Effector memory CD8-positive, alpha-beta T cell (primary cell): ENCODE measurements at places on chromosomes 2 and 18.
A peak's percentile ranks its signal among the peaks of the same experiment; 100 is the strongest.

DNA sequence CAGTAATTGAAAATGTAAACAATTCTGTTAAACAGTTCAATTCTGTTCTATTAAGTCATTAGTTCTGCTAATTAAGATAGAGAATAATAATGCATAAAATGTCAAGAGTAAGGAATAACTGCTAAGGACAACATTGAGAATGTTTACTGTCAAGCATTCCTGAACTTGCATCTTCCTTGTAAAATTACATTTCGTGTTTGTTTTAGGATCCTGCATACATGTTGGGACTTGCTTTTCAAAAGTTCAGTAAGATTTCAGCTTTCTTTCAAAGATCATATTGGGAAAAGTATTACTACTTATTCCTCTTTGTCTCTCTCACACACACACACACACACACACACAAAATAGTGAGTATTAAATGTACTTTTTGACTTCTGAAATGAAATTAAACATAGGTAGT, 20.5 kb downstream of the DYNC1I2 start:
- DNase-seq, result no peak

DNA sequence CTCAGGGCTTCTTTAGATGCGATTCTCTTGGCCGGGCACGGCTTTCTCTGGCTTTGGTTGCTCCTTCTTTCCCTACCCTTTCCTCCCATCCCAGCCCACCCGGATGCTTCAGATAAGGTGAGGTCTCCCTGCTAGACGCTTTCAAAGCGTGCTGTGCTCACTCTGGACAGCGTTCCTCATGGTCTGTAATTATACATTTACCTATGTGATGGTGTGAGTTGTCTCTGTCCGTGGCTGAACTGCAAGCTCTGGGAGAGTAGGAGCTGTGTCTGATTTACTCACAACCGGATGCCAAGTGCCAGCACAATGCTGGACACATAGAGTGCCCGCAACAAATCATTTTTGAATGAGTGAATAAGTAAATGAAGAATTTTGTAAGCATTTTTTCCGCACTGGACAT, 26.8 kb upstream of the PNPT1 start:
- no peak for DNase-seq

DNA sequence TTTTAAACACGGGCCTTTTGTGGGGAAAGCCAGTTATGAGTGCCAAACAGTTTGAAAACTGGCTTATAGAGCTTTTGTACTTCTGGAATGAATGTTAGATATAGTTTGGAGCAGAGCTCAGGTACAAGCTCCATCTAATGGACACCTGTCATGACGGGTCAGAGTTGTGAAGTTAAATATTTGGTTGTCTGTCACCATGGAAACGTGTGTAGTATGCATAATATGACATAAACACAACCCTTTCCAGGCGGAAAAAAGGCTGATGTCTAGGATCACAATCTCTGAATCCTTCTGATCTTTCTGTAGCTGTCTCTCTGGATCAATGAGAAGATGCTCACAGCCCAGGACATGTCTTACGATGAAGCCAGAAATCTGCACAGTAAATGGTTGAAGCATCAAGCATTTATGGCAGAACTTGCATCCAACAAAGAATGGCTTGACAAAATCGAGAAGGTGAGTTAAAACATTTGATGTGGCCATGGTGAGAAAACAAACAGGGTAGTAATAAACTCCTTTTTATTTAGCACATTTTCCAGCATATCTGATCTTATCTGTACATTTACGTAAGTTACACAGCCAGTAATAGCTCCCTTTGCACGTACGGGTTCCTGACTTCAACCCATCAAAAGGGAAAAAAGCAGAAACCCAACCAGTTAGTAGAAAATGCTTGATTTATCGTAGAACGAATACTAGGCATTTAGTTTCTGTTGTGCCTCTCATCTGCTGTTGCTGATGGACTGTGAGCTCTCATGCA, 80.6 kb upstream of the EML6 start:
- DNase-seq, result no peak

GRCh38 chr18:12639990-12640880, 17.7 kb downstream of the SPIRE1 start:
- no peak for DNase-seq

- peak; percentile 14 for DNase-seq
These were observed 1.1 kb downstream of the HK2 start for GRCh38 chr2:74834792-74835755.

DNA sequence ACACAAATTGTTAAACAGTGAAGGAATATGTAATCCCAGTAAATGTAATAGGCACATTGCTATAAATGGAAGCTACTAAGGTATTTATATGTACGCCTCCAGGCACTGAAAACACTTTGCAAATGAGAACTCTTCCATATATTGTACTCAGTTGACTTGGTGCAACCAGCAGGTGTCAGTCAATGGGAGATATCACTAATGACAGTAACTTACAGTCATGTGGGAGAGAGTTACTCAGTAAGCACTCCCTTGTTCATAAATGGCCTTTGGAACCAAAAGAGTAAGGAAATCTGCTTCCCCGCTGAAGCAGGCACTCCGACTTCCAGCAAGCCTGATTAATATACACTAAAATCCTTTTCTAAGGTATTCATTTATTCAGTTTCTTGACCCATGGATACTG, 5.9 kb downstream of the MDH1 start:
- no peak for DNase-seq

DNA sequence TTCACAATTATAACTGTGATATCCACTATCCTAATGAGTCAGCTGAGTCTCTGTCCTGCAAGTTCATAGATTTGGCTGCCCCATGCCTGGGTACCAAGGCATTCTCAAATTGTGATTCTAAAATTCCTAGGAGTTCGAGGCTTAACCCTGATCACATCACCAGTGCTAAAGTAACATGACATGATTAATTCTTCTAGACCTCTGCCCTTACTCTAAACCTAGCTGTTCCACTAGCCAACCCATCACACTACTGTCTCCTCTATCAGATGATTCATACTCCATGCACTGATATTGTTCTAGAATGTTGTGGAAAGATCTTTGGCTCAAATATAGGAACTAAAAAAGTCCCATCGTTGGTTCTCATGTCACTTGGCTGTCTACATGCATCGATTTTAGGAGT, 487.6 kb downstream of the PIK3C3 start:
- no peak for DNase-seq

DNA sequence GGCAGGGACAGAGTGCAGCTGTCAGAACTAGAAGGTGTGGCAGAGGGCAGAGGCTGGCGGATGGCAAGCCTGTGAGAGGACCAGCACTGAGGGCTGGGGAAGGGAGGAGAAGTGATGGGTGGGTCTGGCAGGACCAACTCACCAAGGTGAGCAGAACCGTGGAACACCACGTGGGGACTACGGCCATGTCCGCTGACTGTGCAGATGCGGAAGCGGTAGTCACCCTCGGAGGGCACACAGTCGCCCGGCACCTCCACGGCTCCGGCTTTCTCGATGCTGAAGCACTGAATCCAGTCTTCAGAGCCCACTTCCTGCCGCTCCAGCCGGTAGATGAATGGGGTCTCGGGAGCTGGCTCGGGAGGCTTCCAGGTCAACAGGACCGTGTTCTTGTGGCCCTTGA, 4.2 kb downstream of the OBSL1 start:
- no peak for DNase-seq

GRCh38 chr2:191010887-191011885, 2.8 kb downstream of the STAT1 start:
- DNase-seq, result no peak

DNA sequence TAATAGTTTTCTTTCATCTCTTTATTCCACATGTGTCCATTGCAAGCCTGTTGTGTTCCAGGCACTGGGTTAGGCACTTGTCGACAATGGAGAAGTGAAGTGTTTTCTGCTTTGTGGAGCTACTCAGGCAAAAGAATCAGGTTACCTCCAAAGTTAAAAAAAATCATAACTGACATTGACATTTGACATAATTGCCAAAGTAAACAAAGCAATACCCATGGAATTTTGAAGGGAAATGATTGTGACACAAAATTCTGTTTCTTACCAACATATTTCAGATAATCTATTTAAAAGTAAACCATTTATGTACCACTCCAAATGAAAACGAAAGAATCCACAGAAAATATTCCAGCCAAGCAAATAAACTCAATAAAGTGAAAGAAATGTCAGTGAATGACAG, 6.4 kb upstream of the TGFA start:
- DNase-seq, result no peak

DNA sequence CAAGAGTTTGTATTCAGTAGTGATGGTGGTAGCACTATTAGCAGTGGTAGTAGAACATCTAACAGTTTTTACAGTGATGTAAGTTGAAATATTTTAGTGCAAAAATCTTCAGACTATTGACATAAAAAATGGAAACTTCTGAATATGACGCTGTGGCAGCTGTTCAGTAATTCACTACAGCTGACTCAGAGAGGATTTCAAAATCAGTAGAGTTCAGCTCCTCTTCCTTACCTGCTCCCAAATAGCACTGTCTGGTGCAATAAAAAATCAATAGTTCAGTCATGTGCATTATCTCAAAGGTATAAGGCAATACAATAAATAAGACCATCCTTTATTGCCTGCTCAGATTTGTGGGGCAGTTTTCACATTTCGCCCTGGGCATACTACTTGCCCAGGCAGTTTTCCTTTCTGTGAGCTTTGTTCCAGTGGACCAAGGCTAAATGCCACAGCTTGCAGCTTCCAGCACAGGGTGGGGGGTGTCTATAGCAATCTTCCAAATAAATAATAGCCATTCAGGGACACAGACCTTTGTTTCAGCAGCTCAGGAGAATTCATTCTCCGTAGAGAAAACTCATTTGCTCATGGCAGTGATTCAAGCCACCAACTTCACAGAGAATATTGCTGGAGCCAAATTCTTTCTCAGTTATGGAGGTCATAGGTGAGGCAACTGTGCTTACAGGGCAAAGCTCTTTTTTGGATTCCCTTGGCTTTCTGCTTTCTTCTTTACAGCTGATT, 33.9 kb upstream of the GORASP2 start:
- no peak for DNase-seq

- no peak for DNase-seq
These were observed 5.8 kb upstream of the DUSP2 start for GRCh38 chr2:96150791-96151594.

DNA sequence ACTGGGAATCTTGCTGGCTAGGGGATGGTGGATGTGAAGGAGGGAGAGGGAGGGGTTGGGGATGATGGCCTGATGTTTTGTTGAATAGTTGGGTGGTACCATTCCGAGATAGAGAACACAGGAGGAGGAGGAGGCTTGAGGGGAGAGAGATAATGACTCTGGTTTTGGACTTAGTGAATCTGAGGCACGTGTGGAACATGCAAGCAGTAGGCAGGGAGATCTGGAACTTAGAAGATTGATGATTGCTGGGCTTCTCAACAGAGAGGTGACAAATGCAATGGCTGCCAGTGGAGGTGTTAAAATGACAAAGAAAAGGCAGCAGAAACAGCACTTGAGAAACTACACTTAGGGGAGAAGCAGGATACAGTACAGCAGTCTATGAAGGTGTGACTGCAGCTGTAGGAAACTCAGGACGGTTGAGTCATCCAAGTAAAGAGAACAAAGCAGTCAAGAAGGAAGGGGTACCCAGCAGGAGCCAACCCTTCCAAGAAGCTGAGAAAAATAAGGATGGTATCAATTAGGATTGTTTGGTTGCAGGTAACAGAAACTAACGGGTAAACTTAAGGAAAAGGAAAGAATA, 221.4 kb upstream of the FBXO11 start:
- no peak for DNase-seq

DNA sequence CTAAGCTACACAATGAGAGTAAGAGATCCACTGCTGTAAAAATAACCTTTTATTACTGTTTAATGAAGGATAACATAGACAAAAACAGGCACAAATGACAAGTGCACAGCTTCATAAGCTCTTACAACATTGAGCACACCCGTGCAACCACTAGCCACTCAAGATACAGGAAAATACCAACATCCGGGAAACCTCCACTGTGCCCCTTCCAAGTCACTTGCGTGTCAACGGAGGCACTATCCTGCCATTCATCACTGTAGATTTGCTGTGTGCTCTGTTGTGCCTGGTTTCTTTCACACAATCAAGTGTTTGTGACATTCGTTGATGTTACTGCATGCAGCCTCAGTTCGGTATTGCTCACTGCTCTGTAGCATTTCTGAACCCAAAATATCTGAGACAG, 292.9 kb upstream of the MYT1L start:
- no peak for DNase-seq

DNA sequence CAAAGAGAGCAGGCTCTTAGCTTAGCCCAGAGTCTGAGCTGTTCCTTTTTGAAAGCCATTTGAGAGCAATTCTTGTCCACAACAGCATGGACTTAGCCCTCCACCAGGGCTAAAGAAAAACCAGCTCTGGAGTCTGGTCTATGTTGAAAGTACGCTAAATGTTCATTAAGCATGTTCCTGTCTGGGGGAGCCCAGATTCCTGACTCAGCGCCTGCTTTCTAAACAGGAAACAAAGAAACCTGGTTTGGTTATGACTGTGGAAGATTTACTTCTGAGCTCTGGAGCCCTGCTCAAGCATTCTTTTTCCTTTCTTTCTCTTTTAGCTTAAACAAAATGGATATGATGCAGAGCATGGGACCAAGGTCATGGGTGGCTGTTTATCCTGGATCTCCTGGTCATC, 279.8 kb downstream of the RBM43 start:
- no peak for DNase-seq

GRCh38 chr2:230942920-230943896, 18.2 kb upstream of the GPR55 start:
- peak; percentile 35 for DNase-seq

- no peak for DNase-seq
These were observed 77.7 kb upstream of the CYP1B1 start for GRCh38 chr2:38153476-38154135.

DNA sequence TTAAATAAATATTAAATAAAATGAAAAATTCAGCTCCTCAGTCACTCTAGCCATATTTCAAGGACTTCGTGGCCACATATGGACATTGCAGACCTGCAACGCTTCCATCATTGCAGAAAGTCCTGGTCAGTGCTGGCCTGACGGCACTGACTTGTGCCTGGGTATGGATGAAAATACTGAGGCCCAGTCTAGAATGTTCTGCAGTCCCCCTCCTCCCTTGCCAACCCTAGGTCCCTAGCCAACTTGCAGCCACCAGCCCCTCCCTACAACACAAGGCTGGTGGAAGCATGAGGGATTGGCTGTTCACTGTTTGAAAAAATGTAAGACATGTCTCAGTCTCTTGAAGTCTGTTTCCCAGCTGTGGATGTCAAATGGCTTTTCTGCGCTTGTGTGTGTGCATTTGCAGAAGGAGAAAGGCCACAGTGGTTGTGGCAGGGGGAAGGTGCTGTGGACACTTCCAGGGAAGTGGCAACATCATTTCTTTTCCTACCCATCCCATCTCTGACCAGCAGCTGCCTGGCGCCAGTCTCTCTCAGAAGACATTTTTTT, 9.9 kb downstream of the IGFBP5 start:
- DNase-seq, result no peak

- DNase-seq, result no peak
These were observed 241.6 kb downstream of the SEPTIN10 start for GRCh38 chr2:109372171-109372568.

- DNase-seq, result no peak
These were observed 351.0 kb upstream of the POU3F3 start for GRCh38 chr2:104502901-104503300.

DNA sequence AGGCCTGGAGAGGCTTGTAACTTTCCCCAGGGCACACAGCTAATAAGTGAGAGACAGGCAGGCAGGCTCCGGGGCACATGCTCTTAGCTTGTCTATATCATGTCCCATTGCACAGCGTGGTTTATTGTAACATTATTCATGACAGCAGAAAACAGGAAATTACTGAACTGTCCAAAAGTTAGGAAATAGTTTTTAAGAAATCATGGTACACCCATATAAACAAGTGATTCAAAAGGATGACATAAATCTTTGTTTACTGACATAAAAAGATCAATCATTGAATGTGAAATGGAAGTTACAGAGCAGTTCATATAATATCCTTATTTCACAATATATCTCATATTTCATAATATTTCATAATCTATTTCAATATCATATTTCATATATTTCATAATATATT, 34.3 kb upstream of the TXNDC2 start:
- DNase-seq, result no peak
